ENCODE measurements at places on chromosomes 5 and 9.

DNA sequence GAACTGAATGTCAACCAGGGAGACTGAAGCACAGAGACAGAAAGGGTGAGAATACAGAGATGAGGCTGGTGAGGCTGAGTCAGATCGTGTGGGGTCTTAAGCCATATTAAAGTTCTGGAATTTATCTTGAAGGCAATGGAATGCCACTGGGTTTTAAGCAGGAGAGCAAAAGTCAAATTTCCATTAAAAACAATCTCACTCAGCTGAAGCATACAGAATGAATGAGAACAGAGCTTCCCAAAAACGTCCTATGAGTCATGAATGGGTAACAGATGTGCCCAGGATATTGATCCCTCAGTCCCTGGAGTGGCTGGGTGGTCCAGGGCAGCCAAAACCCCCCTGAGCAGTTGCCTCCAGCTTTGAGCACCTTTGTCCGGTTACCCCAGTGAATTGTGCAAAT lies 44.9 kb downstream of the PFDN1 start:
- DNase-seq = no peak

DNA sequence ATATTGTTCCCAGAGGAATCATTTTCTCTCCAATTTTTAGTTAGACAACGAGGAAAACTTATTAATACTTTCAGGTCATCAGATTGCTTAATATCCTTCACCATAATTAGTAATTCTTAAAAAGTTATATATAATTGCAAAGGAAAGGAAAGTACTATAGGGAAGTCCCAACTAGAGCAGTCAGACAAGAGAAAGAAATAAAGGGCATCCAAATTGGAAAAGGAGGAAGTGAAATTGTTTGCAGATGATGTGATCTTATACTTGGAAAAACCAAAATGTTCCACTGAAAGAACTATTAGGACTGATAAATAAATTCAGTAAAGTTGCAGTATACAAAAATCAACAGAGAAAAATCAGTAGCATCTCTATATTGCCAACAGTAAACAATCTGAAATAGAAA lies 223.5 kb upstream of the MEF2C start:
- DNase-seq = no peak

DNA sequence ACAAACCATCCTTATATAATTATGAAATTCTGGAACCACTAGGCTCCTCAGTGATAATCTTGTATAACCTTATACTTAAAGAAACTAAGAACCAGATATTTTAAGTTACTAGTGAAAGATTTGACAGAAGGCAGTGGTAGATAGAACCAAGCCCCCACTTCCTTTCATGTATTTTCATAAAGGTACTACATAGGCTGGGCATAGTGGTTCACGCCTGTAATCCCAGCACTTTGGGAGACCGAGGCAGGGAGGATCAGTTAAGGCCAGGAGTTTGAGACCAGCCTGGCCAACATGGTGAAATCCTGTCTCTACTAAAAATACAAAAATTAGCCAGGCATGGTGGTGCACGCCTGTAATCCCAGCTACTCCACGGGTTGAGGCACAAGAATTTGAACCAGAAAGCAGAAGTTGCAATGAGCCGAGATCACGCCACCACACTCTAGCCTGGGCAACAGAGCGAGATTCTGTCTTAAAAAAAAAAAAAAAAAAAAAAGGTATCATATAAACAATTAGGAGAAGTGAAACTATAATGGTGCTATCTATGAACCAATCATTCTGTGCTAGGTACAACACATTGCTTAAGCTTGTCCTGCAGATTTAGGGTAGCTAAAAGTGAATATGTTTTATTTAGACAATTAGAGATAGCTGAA lies 27.9 kb upstream of the DTWD2 start:
- no peak for DNase-seq

GRCh38 chr5:85479849-85480248 lies 1095.2 kb upstream of the EDIL3 start:
- no peak for DNase-seq

DNA sequence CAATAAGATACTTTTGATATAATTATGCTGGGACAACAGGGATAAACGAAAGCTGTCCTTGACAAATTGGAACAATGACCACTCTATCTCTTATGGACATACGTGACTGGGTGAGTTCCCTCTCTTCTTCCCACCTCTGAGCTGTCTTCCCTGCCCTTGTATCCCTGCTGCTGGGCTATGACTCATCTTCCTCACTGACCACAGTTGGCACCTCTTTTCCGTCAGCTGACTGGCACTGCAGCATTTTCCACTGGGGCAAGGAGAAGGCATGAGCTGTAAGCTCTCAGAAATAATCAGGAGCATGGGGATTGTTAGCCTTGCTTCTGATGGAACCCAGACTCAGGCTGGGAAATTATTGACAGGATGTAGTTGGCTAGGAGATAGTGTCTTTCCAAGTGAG lies 48.7 kb downstream of the PCSK1 start:
- no peak for DNase-seq

DNA sequence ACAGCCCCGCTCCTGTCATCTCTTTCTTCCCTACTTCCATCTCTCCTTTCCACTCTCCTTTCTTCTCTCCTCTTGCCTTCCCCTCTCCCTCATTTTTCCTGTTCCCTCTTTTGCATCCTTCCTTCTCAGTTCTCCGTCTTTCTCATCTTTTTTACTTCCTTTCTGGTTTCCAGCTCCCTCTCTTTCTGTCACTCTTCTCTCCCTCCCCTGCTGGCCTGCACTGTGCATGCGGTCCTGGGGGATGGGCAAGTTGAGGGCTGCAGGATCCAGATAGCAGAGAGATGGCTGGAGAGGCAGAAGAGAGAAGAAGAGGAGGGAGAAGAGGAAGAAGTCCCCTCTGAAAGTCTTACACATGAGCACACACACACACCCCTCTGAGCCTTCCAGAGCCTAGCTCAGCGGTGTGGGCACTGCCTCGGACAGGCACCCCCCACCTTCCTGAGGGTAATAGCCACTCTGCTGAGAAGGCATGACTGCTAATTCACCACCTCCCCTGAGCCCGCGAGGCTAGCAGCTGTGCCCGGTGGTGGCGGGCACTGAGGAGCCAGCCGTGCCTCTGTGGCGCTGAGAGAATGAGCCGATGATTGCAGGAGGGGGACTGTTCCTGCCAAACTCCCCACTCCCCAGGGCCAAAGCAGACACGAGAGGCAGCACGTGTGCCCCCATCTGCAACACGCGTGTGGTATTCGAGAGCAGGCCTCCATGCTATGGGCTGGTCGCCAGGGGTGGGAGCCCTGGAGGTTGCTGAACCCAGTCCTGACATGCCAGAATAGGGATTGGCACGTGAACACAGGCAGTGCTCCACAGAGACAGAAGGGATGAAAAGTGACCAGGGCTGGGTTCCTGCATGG lies 3.7 kb upstream of the CAMK2A start:
- DNase-seq = no peak

GRCh38 chr9:77595426-77596095 lies 52.6 kb downstream of the GNA14 start:
- DNase-seq = no peak

GRCh38 chr5:102453716-102454115 lies 45.1 kb downstream of the SLCO6A1 start:
- DNase-seq = no peak

- no peak for DNase-seq
These were observed 159.8 kb upstream of the PHYKPL start for GRCh38 chr5:178392386-178392785.

GRCh38 chr5:67636091-67636490 lies 439.5 kb upstream of the CD180 start:
- no peak for DNase-seq

GRCh38 chr9:129596541-129597331 lies 24.2 kb downstream of the C9orf50 start:
- DNase-seq = peak; percentile 85

DNA sequence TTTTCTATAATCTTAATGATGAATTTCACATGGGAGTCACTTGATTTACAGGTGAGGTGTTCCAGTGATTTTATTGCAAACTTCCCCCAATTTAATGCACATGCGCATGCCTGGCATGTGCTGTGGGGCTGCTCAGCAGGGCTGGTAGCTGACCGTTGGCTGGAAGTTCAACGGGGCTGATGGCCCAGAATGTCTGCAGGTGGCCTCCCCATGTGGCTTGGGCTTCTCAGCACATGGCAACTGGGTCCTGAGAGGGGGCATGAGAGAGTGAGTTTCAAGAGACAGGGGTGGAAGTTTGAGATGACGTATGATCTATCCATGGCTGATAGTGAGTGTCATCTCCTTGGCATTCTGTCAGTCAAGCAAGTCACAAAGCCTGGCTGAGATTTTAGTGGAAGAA lies 259.8 kb downstream of the ZSWIM6 start:
- no peak for DNase-seq

GRCh38 chr5:14920121-14920520 lies 48.5 kb upstream of the ANKH start:
- no peak for DNase-seq

GRCh38 chr9:78565481-78565880 lies 268.6 kb downstream of the PSAT1 start:
- DNase-seq = no peak

DNA sequence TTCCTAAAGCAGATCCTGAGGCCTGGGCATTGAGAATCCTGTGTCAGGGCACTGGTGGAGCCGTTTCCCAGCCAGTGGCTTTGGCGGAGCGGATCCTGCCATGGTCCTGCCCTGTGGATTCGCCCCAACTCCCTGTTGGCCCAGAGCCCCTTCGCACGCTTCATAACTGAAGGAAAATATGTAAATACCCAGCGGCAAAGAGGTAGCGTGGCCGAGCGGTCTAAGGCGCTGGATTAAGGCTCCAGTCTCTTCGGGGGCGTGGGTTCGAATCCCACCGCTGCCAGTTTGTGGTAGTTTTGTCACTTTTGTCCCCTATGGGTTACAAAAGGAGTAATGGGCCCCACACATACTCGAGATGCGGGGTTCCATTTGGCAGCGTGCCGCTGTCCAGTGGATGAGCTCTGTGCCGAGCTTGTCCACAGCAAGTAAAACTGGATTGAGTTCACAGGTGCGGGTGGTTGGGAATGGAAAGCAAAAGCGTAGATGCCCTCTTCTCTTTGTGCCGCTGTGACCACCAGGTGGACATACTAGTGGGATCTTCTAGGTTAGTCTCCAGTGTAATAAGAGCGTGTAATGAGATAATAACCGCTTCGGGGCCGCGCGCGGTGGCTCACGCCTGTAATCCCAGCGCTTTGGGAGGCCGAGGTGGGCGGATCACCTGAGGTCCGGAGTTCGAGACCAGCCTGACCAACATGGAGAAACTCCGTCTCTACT lies 17.3 kb downstream of the TRIM7 start:
- DNase-seq = peak; percentile 84

DNA sequence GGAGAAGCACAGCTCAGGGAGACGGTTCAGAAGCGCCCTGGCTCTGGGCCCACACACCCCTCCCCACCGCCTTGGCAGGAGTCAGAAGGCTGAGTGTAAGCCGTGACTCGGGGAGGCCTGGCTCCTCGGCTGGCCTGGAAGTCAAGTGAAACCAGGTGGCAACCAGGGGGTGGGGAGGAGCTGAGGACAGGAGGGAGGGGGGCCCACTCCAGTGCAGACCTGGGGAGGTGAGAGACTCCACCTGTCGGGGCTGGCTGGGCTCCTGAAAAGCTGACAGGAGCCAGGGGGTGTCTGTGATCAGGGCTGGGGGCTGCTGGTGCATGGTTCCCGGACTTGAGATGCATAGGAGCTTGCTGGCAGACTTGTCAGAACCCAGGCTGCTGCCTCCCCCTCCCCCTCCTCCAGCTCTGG lies 150.2 kb upstream of the PHYKPL start:
- no peak for DNase-seq

GRCh38 chr5:11596657-11597071 lies 307.6 kb downstream of the CTNND2 start:
- DNase-seq = no peak

DNA sequence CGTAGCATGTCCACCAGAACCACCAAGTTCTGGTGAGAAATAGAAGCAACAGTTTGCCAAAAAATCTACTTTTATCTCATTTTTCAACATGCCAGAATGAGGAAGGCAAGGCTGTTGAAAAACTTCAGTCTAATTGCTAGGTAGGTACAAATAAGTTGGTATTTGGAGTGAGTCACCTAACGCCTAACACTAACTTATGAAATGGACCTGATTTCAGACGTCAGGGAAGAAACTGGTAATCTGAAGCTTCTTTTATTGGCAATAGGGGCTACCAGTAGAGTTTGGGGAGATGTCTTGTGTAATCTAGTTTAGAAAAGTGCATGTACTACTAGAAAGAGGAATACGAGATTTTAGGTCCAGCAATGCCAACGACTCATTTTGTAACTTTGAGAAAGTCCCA lies 4.4 kb upstream of the PDE6A start:
- no peak for DNase-seq

DNA sequence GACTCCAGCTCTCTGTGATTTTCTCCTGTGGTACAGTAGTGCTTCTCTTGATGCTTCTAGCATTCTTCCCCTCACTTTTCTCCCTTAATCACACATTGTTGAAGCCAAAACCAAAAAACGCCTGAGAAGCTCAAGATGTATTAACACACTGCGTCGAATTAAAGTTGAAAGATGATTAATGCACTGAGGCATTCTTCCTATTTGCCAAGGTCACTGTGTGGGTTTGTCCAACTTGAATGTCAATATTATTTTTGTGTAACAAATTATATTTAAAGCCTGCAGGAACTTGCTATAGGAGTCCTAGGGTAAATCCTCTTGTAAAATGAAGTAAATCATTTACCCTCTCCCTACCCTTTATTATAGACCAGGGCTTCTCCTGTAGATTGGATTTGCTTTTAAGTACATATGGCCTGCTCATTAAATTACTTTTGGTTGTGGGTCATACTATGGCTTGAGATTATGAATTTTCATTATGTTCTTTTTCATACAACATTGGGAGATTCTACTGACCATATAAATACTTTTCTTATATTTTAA lies 68.1 kb downstream of the GDA start:
- DNase-seq = no peak

DNA sequence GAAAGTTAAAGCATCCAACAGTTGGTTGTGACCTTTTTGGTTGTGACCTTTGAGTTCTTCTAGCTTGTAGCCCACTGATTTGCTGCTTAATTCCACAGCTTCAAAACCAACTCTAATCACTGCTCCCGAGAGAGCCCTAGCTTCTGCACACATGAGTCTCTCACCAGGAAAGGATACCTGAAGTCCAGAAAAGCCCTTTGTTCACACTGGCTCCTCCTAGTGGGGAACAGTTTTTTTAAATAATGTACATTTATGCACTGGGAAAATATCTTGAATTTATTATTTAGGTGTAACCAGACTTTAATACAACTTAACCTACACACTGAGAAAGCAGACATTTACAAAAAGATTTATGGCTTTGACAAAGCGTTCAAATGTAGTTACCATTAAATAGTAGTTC lies 120.2 kb upstream of the CCDC152 start:
- peak; percentile 6 for DNase-seq

GRCh38 chr9:96514108-96514799 lies 64.3 kb downstream of the HABP4 start:
- no peak for DNase-seq

DNA sequence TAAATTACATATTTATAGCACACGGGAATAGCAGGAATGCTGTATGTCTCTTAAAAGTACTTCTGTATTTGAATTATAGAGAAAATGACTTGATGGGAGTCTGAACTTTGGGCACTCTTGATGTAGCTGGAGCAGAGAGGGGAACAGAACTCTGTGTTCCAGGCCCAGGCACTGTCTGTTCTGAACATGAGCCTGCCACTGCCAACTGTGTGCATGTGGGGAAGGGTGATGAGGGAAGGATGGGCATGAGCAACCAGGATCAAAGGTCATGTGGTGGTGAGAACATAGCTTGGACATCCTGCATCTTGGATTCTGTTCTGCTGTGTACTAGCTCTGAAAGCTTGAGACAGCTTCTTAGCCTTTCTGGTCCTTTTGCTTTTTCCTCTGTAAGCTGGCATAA lies 16.4 kb upstream of the ZBED3 start:
- no peak for DNase-seq

All from neural progenitor cell (in vitro differentiated cells).